GM23338 (cell line): ENCODE measurements at places on chromosomes 2 and 18.
A peak's percentile ranks its signal among the peaks of the same experiment; 100 is the strongest.

GRCh38 chr2:6945087-6945813 lies 28.0 kb downstream of the RNF144A start:
- DNase-seq: no peak

DNA sequence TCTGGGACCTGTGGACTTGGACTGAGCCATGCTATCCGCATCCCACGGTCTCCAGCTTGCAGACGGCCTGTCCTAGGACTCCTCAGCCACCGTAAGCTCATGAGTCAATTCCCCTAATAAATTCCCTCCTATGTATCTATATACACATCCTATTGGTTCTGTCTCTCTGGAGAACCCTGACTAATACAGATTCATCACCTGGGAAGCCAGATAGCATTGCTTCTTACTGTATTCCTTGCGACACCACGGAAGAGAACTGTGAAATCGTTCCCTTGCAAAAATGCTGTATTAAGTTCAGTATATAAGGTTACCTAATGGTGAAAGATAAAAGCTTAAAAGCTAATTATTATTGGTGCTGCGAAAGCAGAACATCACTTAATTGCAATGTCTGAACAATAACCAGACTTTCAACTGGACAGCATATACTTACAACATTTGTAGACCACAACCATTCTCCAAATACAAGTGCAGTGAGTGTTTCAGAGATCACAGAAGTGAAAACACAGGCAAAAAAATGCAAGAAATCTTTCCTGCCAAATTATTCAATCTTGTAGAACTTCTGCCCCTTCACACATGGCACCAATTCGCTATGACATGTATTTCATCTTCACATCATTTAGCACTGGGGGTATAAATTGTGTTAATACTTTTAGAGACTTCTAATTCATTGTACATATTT lies 352.9 kb downstream of the TXNL1 start:
- no peak for DNase-seq

GRCh38 chr2:9627310-9627709 lies 3.5 kb downstream of the YWHAQ start:
- DNase-seq: no peak

DNA sequence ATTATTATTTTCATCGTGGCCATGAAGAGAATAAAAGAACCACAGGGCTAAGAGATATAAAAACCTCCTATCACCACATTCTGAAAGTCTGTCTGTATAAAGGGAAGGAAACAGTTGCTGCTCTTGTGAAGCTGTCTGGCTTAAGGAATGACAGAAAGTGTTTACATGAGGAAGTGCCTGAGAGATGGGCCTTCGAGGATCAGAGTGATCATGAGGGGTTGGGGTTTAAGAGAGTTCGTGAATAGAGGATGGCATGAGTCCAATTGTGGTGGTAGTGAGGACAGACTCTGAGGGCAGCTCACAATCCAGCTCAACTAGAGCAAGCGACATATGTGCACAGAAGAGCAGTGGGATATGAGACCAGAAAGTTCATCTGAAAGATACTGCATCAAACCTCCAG lies 65.8 kb upstream of the PIEZO2 start:
- no peak for DNase-seq

DNA sequence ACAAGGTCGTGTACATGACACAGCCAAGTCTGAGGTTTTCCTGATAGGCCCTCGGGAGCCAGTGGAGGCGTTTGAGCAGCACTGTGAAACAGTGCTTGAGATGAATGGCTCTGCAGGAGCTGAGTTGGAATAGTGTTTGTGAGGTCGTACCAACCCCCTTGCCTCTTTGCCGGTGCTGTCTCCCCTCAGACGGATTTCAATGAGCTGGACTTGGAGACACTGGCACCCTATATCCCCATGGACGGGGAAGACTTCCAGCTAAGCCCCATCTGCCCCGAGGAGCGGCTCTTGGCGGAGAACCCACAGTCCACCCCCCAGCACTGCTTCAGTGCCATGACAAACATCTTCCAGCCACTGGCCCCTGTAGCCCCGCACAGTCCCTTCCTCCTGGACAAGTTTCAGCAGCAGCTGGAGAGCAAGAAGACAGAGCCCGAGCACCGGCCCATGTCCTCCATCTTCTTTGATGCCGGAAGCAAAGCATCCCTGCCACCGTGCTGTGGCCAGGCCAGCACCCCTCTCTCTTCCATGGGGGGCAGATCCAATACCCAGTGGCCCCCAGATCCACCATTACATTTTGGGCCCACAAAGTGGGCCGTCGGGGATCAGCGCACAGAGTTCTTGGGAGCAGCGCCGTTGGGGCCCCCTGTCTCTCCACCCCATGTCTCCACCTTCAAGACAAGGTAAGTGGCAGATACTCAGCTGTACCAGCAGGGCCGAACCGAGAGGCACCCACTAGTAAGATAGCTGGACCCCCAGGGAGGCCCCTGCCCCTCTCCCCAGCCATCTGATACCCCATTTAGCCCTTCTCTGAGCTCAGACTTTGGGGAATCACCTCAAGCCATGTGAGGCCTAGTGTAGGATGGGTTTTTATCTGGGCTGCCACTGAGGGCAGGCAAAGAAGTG lies 83.1 kb downstream of the EPAS1 start:
- DNase-seq: no peak

- peak; percentile 64 for DNase-seq
Observed at GRCh38 chr2:182784777-182785176, 68.7 kb downstream of the DNAJC10 start.

DNA sequence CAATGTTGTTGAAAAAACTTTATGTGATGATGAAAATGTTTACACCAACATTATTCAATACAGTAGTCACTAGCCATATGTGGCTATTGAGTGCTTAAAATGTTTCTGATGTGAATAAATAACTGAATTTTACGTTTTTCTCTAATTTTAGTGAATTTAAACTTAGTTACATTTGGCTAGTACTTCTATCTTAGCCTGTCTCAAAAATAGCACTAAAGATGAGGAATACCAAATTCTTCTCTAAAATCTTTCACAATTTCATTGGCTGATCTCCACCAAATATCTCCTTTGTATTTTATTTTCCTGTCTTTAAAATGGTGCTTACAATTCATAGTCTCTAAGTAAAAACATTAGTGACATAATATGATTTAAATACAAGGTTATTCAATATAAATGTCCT lies 83.7 kb upstream of the RND3 start:
- no peak for DNase-seq

DNA sequence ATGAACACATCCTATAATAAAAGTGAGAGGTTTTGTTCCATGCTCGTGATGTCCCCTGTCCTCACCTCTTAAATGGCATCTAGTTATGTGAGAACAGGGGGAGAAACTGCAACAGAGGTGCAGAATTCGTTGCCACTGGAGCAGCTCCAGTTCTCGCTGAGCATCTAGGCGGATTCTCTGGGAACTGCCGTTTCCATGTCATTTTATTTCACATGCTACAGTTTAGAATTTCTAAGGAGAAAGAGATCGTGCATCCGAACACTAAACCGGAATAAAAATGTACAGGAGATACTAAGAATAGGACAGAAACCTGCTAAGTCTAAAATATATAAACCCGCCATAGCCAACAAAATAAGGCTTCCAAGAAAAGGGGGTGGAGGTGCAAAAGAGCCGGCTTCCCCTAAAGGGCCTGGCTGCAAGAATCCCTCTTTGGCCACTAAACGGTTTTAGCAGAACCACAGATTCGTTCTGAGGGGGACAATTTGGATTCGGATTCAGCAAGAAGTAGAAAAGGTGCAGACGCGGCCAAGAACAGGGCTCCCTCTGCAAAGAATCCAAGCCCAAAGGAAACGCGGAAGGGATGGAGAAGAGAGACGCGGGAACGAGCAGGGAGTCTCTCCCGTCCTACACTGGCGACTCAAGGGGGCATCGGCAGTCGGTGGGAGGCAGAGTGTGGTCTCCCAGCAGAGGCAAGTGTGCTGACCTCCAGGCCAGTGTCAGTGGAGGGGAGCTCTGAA lies 1.3 kb downstream of the TMEM163 start:
- peak; percentile 57 for DNase-seq

GRCh38 chr2:11925295-11926066 lies 179.0 kb downstream of the LPIN1 start:
- no peak for DNase-seq

GRCh38 chr2:225340923-225341322 lies 58.6 kb upstream of the NYAP2 start:
- DNase-seq: no peak

DNA sequence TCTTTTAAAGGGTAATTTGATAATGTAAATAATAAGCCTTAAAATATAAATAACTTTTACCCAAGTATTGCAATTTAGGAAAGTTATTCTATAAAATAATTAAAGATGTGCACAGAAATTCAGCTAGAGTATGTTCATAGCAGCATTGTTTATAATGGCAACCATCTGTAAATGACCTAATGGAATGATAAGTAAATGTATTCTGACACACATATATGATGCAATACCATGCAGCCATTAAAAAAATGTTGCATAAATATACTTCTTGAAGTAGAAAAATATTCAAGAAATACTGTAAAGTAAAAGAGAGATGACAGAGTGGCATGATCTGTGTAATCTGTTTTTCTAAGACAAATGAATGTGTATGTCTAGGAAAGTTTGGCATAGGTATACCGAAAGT lies 545.7 kb downstream of the ZEB2 start:
- no peak for DNase-seq

DNA sequence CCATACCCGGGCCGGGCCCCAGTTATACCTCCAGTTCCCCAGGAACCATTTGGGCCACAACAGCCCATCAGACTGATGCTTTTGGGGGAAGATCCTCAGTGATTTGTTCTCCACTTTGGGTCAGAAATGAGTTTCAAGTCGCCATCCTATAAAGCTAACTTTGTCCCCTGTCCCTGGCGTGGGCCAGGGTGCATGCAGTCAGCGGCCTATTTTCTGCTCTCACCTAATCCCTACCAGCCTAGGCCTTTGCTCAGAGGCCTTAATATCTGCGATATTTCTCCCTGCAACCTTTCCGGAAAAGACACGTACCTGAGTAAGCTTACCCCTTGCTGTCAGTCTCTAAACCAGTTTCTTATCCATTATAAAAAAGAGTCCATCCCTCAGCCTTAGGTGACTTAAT lies 7.2 kb downstream of the DNMT3A start:
- DNase-seq: no peak

- DNase-seq: peak; percentile 70
Observed at GRCh38 chr2:121902171-121902591, 146.7 kb downstream of the TSN start.

DNA sequence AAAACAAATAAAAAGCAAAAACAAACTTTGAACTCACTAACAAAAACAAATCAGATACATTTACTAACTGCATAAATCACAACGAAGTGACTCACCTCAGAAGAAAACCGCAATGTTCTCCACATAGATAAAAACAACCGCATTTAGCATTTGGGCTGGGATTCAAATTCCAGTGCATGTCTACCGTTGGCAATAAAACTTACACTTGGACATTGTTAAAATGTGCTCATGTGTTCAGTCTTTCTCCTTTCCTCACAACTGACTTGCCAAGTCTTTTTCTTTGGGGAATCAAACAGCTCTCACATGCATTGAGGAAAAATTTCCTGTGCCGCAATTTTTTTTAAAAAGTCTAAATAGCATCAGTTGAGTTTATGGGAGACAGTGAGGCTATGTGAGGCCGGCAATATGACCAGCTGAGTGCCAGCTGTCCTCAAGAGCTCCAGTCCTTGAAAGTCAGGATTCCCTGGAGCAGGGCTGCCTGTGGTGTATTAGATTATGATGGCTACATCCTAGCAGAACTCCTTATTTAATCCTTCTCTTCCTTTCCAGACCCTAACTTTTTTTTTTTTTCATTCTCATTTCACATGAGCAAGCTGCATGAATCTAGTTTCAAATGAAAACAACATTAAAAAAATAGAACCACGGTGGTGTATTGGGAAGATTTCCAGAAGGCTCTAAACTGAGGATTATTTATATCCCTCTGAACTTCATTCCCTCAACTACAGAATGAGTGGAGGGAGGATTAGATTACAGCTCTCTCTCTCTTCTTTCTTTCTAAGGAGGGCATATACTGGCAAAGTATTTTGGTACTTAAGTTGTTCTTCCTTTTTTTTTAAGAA lies 70.2 kb upstream of the MEIS1 start:
- DNase-seq: no peak

GRCh38 chr18:26875040-26875654 lies 9.6 kb upstream of the AQP4 start:
- DNase-seq: no peak

GRCh38 chr2:9174771-9175437 lies 31.7 kb upstream of the ASAP2 start:
- DNase-seq: peak; percentile 51

DNA sequence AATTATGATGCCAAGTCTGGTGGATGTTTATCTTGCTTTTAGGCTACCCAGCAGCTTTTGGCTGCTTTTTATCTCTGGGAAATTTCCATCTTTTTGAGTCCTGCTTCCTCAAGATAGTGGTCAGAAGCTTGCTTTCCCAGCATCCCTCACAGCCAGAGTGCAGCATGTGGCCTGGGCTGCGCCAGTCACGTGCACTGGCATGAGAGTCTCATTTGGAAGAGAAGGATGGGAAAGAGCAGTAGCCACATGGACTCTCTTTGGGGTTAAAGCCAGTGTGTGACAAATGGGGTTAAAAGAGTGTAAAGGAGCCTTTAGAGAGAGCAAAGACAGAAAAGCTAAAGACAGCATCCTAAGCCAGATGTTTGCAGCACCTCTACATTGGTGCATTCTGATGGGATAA lies 12.7 kb downstream of the GPR39 start:
- DNase-seq: no peak

- DNase-seq: no peak
Observed at GRCh38 chr18:67510831-67511230, 5.7 kb downstream of the DSEL start.

- DNase-seq: no peak
Observed at GRCh38 chr2:127225186-127225960, 5.3 kb upstream of the CYP27C1 start.

DNA sequence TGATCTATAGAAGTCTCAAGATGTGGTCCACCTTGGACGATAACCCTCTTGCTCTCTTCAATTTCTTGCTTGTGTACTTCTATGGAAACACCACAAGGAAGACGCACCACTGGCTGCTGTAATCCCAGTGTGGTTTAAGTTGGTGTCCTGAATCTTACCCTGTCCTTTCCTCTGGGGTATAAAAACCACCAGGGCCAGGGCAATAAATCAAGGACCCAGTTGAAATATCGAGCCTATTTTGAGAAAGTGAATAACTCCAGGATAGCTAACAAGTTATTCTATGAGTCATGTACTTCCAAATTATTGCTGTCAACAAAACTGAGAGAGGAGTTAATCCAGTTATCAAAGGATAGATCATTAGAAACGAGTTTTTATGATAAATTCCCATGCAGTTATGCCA lies 137.0 kb downstream of the RND3 start:
- DNase-seq: no peak

DNA sequence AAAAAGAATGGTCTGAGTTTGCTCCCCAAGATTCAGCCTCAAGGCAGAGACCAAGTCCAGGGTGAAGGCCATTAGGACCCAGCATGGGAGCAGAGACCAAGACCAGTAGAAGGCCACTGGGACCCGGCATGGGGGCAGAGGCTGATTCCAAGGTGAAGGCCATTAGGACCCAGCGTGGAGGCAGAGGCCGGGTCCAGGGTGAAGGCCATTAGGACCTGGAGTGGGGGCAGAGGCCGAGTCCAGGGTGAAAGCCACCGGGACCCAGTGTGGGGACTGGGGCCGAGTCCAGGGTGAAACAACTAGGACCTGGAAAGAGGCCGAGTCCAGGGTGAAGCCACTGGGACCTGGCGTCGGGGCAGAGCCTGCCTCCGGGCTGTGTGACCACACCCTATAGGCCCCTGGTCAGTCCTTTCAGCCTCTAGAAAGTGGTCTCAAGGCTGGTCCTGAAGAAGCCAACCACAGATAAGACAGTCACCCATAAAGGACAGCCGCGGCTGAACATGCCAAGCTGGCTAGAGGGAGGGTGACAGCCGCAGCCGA lies 113.8 kb upstream of the SALL3 start:
- DNase-seq: no peak
